NCI-H1092 (cell line): ENCODE measurements at places on chromosomes 12 and 14.
A peak's percentile ranks its signal among the peaks of the same experiment; 100 is the strongest.

GRCh38 chr12:78386871-78387270, 477.7 kb upstream of the SYT1 start:
- DNase-seq, result no peak

DNA sequence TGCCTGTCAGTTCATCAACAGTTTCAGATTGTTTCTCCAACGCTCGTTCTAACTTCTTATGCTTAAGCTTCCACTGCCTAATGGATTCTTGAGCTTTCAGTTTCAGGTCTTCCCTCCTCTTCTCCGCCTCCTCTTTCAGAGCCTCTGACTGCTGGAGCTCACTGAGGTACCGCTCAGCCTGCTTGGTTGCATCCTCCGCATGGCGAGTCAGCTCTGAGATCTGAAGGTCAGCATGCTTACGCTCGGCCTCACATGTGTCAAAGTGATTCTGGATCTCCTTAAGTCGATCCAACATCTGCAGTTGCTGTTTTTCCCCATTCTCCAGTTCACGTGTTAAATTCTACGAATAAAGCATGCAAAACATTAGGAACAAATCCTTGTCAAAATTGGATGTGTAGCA, 148.8 kb downstream of the CEP128 start:
- no peak for DNase-seq

DNA sequence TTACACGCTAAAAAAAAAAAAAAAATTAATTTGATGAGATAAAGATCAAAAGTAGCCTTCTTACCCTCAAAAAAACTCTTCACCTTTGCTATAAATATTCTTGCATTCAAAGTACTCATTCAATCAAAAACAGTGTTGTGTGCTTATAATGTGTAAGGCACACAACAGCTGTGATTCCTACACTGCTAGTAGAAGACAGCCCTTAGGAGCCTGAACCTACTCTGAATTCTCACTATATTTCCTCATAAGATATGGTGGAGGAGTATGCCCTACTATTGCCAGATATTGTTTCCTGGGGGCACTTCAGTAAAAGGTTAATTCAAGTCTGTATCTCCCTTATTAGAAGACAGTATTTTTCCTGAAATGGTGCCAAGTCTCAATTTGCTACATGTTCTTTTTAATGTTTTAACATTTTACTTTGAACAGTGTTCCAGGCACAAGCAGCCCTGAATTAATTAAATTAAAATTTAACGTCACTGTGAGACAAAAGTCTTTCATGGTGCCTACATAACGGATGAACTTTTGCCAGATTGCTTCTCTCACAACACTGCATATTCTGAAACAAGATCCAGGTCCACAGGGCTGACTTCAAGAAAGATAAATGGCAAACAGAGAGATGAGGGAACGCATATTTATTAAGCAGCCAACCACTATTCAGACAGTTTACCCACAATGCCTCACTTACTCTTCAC, 19.3 kb downstream of the PPP2R5E start:
- no peak for DNase-seq

GRCh38 chr12:114967151-114967550, 283.2 kb upstream of the TBX3 start:
- DNase-seq, result no peak

- DNase-seq, result peak; percentile 79
These were observed 18.2 kb upstream of the CACNA2D4 start for GRCh38 chr12:1936406-1937320.

DNA sequence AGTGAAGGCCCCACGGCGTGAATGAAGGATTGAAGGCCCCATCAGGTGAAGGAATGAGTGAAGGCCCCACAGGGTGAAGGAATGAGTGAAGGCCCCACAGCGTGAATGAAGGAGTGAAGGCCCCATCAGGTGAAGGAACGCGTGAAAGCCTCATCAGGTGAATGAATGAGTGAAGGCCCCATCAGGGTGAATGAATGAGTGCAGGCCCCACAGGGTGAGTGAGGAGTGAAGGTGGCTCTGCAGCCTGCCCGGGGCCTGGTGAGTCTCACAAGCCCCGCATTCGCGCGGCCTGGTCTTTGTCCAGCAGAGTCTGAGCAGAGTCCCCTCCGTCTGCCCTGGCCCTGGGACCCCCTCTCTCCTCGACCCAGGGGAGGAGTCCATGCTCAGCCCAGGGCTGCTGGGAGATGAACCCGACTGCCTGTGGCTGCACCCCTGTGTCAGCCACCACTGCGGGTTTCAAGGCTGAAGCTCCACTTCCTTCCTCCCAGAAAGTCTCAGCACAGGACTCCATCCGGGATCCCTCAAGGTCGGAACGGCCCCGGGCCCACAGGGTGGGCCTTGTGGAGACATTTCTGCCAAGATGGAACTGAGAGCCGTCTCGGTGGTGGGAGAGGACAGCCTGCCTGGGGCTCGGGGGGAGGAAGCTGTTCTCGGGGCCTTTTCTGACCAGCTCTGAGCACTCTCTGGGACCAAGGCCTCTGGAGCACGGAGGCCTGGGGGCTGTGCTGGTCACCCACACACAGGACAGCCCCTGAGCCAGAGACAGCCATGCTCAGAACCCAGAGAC, 37.4 kb upstream of the TMEM179 start:
- DNase-seq, result no peak

DNA sequence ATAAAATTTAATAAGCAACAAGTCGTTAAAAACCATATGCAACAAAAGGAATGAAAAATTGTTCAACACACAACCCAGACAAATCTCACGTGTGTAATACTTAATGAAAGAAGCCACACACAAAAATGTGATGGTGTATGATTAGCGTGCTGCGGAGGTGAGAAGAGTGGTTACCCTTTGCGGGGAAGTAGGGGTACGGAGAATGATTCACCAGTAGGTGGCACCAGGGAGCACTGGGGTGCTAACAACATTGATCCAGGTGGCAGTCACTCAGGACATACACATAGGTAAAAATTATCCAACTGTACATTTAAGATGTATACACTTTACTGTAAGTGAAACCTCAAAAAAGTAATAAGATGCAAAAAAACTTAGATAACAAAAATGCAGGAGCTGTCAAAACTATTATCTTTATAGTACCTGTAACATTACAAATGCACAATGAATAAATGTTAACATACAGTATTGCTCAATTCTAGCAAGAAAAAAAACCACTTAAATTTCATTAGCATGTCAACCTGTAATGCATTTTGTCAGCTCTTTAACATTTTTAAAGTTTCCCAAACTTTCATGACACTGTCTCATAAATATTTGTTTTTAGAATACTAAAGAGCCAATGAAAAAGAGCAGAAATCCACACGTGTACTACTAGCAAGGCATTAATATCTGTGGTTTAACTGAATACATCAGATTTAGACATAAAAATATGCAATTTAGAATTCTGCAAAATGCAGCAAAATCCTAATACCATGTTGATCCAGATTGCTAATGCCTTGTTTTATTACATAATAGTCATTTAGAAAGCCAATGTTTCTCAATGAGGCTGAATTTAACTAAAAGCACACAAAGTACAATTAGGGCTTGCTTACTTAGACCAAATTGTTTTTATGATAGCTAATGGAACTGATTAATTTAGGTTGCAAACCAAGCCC, 46.7 kb downstream of the TMCC3 start:
- no peak for DNase-seq

DNA sequence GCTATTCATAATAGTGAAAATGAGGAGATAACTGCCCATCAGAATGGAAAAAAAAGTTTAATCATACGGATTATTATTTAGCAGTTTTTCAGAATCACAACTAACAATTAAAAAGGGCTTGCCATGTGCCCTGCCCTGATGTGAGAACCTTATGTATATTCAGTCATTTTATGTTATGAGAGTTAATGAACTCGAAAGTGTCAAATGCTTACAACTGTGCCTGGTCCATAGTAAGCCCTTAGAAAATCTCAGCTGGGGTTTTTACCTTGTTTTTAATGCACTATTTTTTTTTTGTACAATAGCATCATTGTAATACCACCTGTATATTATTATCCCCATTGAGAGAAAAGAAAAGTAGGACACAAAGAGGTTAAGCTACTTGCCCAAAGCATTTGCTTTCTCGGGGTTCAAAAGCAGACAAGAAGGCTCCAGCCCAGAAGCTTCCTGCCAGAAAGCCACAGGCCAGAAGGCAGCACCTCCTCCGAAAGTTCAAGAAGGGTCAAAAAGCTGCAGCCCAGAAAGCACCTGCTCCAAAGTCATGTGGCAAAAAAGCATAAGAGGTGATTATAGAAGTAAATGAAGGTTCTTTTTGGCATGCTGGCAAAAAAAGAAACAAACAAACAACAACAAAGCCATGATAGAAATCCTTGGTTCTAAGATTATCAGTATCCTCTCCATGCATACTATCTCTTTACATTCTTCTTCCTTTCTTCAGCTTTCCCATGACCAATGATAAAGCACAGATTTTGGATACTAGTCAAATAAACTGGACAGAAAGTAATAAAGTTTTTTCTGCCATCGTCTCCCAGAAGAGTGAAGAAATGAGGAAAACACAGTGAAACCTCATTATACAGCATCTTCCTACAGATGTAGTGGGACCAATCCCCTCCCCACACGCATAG, 59.1 kb upstream of the NAP1L1 start:
- DNase-seq, result no peak

- DNase-seq, result no peak
These were observed 14.2 kb upstream of the DYRK2 start for GRCh38 chr12:67634303-67634761.

GRCh38 chr12:96919510-96920210, 12.6 kb downstream of the NEDD1 start:
- no peak for DNase-seq

- no peak for DNase-seq
These were observed 55.6 kb upstream of the PPP2R5C start for GRCh38 chr14:101705733-101706508.

GRCh38 chr12:109716092-109716479, 2.5 kb downstream of the FAM222A start:
- DNase-seq, result no peak

GRCh38 chr12:114921781-114922180, 237.8 kb upstream of the TBX3 start:
- no peak for DNase-seq

DNA sequence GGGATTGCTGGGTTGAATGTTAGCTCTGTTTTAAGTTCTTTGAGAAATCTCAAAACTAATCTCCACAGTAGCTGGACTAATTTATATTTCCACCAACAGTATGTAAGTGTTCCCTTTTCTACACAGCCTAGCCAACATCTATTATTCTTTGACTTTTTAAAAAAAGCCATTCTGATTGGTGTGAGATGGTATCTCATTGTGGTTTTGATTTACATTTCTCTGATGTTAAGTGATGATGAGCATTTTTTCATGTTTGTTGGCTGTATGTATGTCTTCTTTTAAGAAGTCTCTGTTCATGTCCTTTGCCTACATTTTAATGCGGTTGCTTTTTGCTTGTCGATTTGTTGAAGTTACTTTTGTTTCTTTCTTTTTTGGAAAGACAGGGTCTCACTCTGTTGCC, 301.1 kb upstream of the OR4E1 start:
- no peak for DNase-seq

DNA sequence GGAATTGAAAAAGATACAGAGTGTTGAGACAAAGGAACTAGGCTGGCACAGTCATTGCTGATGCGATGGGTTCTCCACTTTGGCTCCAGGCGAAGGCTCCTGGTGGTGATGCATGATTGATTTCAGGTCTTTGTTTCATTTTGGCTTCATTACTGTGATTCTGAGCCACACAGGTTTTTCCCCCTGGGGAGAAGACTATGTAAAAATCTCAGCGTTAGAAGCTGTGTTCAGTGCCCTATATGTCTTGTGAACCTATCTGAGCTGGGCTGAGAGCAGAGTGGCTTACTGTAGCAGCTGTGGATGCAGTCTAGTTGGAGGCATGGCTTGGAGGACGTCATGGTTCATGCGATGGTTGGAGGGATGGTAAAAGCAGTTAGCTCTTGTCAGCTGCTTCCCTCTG, 54.0 kb downstream of the GPATCH2L start:
- no peak for DNase-seq

DNA sequence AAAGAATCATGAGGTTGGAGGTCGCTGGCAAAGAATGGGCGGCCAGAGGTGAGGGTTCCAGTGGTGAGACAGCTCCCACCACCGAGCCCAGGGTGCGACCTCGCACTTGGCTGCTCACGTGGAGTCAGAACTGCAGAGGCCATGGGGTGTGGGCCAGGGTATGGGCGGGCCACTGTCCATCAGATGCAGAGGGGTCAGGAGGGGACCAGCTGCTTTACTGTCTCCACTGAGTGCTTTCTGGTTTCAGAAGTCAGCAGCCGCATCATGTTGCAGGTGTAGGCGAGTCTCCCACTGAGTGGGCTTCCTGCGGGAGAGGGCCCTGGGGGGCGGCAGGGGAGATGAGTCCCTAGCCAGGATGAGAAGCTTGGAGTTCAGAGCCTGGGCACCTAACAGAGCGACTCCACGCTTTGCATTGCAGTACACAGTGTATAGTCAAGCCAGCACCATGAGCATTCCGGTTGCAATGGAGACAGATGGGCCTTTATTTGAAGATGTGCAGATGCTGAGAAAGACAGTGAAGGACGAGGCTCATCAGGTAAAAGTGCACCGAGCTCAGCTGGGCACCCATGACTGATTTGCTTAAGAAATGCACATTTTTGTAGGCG, 46.9 kb upstream of the DYNC1H1 start:
- DNase-seq, result no peak

DNA sequence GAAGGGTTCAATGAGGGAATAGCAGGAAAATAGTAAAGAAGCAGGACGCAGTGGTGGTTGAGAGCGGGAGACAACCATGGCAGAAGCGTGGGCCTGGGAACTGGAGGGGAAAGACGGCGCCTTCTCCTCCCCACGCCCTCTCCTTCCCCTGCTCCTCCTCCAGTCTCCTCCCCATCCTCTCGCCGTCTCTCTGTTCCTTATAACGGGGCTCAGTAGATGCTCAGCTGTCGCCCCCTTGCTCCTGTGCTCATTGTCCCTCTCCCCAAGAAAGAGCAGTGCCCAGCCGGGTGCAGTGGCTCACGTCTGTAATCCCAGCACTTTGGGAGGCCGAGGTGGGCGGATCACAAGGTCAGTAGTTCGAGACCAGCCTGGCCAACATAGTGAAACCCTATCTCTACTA, 142.0 kb downstream of the BCL11B start:
- DNase-seq, result no peak

DNA sequence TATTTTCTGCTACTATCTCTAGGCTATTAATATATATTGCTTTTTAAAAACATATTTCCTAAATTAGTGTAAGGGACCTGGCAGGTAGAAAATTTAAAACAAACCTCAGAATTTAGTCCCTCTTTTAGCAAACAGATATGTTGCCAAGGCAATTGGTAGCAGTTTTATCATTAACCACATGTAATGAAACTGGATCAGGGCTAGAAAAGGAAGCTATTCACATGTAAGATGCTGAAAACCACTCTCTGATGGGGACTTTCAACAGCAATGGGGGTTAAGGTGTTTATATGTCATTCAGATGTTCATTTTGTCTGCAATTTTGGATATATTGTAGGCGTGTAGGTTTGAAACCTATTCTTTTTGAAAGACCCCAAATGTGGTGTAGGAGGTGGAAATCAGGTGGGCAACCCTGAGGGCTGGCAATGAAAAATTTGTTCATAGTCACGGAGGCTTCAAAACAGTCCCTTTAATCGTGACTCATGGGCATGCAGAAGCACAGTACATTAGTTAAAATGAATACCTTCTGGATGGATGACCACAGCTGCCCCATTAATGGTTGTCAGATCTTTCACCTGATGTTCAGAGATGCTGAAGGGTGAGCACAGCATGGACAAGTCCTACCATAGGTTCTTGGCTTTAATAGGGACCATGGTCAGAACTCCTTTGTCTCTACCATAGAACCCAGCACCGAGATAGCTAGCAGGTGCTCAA, 5.9 kb upstream of the PKP2 start:
- no peak for DNase-seq

- no peak for DNase-seq
These were observed 6.2 kb downstream of the RERG start for GRCh38 chr12:15214851-15215601.

- no peak for DNase-seq
These were observed 78.8 kb upstream of the FAR2 start for GRCh38 chr12:29070309-29070708.
